ENCODE measurements at places on chromosomes 16 and 17. TPM values are rescaled to one million over a fixed set of nuclear protein-coding genes. Genes with fewer than 3 reads are reported as not detected.

Gene KRT39
- total RNA-seq, result not detected

Gene GRAPL
- 17.9 TPM for total RNA-seq

Gene C17orf78
- not detected for total RNA-seq

Gene NPIPB2
- 18.1 TPM for total RNA-seq

Gene SKA2
- 80.3 TPM for total RNA-seq

Gene SHCBP1
- total RNA-seq, result 33.0 TPM

Gene CRYBA1
- not detected for total RNA-seq

Gene HS3ST3B1
- 10.0 TPM for total RNA-seq

Gene MPV17L
- not detected for total RNA-seq

DNA sequence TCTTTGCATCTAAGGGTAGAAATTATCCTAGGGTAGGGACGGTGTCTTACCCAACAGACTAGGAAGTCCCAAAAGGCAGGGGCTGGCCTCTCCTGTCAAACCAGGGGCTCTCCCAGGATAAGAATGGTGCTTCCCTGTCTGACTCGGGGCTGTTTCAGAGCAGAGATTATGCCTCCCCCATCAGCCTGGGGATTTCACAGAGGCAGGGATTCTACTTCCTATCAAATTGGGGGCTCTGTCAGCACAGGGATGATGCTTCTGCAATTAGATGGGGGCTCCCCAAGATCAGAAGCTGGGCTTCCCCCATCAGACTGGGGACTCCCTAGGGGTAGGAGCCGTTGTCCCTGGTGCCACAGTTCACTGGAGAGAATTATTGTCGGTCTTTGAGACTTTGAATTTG is 2.3 kb downstream of the NXPH3 start:
- no peaks in the 10 kb centered on the region for H3K36me3 ChIP-seq
- H3K27me3 ChIP-seq, result peaks cover 38% of the 10 kb centered on the region
- no peak for DNase-seq
- peaks cover 3% of the 10 kb centered on the region for H3K4me1 ChIP-seq
- H3K27ac ChIP-seq, result no peak overlapping the region

DNA sequence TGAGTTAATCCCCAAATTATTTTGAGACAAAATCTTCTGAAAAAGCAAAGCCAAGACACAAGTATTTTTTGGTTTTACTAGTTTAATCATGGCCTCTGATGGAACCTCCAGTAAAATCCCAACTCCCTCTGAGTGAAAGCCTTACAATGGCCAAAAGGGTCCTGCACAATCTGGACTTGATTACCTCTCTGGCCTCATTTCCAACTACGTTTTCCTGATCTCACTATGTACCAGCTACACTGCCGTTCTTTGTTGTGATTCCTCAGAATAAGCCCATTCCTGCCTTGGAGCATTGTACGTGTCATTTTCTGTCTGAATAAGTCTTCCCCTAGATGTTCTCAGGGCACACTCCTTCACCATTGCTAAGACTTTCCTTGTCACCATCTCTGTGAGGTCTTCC is 37.3 kb downstream of the SPOP start:
- no peak for DNase-seq
- H3K27me3 ChIP-seq, result no peaks in the 10 kb centered on the region
- no peak overlapping the region for H3K4me3 ChIP-seq
- H3K4me1 ChIP-seq, result peaks cover 11% of the 10 kb centered on the region
- H3K36me3 ChIP-seq, result peaks cover 18% of the 10 kb centered on the region

DNA sequence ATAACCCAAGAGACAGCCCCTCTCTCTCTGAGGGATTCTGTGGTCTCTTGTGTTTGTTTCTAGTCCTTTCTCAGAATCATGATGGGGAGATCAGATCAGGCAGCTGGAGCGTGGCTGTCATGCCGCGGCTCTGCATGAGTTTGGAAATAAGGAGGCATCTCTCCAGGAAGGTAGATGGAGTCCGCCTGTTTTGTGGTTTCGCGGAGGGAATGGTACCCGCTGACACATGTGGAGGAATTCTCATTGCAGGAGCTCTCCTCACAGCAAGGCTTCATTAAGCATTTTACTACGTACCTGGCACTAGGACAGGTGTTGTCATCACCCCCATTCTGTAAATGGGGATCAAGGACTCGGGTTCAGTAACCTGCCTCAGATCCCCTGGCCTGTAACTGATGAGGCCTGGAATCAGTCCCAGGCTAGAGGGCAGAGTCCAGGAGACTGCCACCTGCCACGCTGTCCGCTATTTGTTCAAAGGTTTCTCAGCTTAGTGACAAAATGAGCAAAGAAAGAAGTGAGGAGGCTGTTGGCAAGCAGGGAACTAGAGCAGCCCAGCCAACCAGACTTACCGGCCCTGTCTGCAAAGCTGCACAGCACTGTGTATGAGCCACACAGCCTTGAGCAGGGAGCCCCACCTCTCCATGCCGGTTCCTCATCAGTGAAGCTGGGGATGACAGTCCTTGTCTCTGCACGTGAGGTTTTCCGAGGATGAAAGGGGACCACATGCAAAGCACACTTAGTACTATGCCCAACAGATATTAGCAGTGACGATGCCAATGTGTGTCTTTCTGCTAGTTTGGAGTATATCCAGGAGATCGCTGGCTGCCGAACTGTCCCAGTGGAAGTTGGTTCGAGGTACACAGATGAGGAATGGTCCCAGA is 11.0 kb downstream of the KDM8 start:
- H3K27me3 ChIP-seq, result no peaks in the 10 kb centered on the region
- no peak overlapping the region for H3K4me3 ChIP-seq
- no peak overlapping the region for H3K27ac ChIP-seq

- no peaks in the 10 kb centered on the region for H3K36me3 ChIP-seq
- H3K27me3 ChIP-seq, result peaks cover 17% of the 10 kb centered on the region
- no peaks in the 10 kb centered on the region for H3K4me1 ChIP-seq
- DNase-seq, result no peak
These were observed at the start of gene HYDIN for GRCh38 chr16:71230122-71230845. HYDIN (minus strand) TSS chr16:71230722; CDS start chr16:71186895, 43,827 bp downstream.

- peaks cover 23% of the 10 kb centered on the region for H3K27me3 ChIP-seq
- H3K27ac ChIP-seq, result peak overlapping the region; percentile 63
- H3K36me3 ChIP-seq, result peaks cover 16% of the 10 kb centered on the region
- H3K4me3 ChIP-seq, result peak overlapping the region; percentile 85
- DNase-seq, result peak; percentile 83
- H3K4me1 ChIP-seq, result peaks cover 21% of the 10 kb centered on the region
These were observed 14.4 kb upstream of the CA4 start for GRCh38 chr17:60135151-60135950.

GRCh38 chr17:38743556-38744171 is 4.5 kb downstream of the PCGF2 start:
- H3K4me1 ChIP-seq, result peaks cover 15% of the 10 kb centered on the region
- DNase-seq, result no peak
- no peak overlapping the region for H3K4me3 ChIP-seq
- H3K36me3 ChIP-seq, result no peaks in the 10 kb centered on the region
- peaks cover 22% of the 10 kb centered on the region for H3K27me3 ChIP-seq

DNA sequence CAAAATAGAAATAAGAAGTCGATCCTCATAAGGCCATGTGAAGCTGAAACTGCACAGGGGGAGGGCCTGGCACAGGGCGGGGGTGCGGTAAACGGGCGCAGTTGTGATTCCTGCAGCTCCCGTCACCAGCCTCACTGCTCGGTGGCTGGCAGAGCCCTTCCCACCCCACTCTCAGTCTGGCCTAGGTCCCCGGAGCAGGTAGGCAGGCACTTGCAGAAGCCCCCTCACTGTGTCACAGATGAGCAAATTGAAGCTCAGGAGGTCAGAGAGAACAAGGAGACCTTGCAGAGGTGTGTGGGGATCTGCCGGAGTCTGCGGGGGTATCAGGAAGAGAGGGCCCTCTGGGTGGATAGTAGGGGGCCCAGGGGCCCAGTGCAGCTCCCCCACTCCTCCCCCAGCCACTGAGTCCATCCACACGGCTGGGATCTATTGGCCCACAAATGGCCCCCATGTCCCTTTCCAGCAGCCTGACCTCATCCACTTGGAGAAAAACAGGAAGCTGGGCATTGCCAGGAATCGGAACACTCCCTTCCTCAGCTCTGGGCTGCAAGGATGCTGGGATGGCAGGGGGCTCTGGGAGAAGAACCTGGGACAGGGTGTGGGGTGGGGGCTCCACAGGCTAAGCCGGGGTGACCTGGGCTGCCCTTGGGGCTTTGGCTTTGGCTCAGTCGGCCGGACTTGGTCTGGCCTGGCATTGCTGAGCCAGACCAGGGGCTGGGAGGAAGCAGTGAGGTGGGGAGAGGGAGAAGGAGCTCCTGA is 21.4 kb upstream of the MAP3K14 start:
- no peak for DNase-seq
- H3K36me3 ChIP-seq, result no peaks in the 10 kb centered on the region
- peaks cover 13% of the 10 kb centered on the region for H3K4me1 ChIP-seq
- no peak overlapping the region for H3K4me3 ChIP-seq
- H3K27me3 ChIP-seq, result peaks cover 5% of the 10 kb centered on the region

GRCh38 chr16:54275956-54276355 is 10.6 kb downstream of the IRX3 start:
- H3K4me3 ChIP-seq, result no peak overlapping the region
- no peaks in the 10 kb centered on the region for H3K4me1 ChIP-seq
- no peaks in the 10 kb centered on the region for H3K36me3 ChIP-seq
- H3K27me3 ChIP-seq, result peaks cover 16% of the 10 kb centered on the region

GRCh38 chr17:45756266-45756991 is 27.7 kb upstream of the CRHR1 start:
- H3K36me3 ChIP-seq, result no peaks in the 10 kb centered on the region
- H3K4me3 ChIP-seq, result no peak overlapping the region
- no peak overlapping the region for H3K27ac ChIP-seq
- peaks cover 11% of the 10 kb centered on the region for H3K27me3 ChIP-seq
- peak; percentile 3 for DNase-seq
- no peaks in the 10 kb centered on the region for H3K4me1 ChIP-seq

DNA sequence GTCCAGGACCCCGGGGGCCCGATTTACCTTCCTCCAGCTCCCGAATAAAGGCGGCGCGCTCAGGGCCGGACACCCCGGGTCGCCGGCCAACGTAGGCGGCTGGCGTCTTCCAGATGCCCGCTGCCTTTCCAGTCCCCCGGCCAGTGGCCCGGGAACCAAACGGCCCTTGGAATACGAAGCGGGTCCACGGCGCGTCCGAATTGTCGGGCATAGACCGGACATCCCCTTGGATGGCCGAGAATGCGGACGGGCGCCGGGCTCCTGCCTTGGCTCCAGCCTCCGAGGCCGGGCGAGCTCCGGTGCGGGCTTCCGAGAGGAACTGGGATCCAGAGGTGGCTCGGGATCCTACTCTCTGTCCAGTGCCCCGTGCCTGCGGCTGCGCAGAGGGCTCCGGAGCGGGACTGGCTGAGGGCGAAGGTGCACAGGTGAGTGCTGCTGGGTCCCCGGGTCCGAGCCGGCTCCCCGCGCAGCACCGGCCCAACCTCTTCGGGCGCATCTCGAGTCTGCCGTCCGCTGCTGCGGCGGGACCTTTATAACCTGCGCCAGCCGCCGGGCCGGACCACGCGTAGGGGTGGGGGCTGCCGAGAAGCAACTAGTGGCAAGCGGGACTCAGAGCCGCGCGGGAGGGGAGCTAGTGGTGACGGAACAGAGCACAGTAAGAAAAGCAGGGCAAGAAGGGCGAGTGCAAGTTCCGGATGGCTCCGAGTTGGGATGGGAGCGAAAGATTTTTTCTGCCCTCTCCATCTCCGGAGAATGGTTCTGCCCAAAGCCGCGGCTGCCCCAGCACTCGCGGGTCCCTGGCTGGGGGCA is at the start of gene HAP1:
HAP1 (minus strand) TSS at position 505 of the 810 bp plus-strand sequence; CDS start at position 496, 9 bp downstream.
- peaks cover 13% of the 10 kb centered on the region for H3K4me1 ChIP-seq
- peak within 1 kb of the TSS; percentile 60 for H3K4me3 ChIP-seq
- no peak within 1 kb of the TSS for H3K27ac ChIP-seq
- H3K27me3 ChIP-seq, result peaks cover 68% of the 10 kb centered on the region

DNA sequence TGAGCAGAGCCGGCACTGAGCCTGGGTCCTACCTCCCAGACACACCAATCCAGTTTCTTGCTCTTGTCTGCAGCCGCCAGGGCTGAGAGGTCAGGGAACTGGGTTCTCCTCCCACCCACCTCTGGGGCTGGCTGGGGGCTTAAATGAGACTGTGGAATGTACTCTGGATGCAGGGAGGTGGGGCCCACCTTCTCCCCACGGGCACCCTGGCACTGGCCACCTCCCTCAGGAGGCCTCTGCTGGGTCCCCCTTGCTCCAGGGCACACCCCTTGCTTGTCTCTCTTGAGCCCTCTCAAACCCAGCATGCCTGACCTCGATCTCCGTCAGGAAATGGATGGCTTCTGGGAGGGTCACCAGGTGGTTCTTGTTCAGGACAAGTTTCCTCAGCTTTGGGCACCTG is 6.4 kb downstream of the FLII start:
- H3K4me3 ChIP-seq, result no peak overlapping the region
- no peak for DNase-seq
- no peak overlapping the region for H3K27ac ChIP-seq
- peaks cover 4% of the 10 kb centered on the region for H3K36me3 ChIP-seq

GRCh38 chr17:57481910-57482391 is 225.6 kb downstream of the MSI2 start:
- H3K36me3 ChIP-seq, result peaks cover 12% of the 10 kb centered on the region
- H3K27ac ChIP-seq, result no peak overlapping the region
- DNase-seq, result no peak
- H3K27me3 ChIP-seq, result no peaks in the 10 kb centered on the region
- peaks cover 58% of the 10 kb centered on the region for H3K4me1 ChIP-seq

DNA sequence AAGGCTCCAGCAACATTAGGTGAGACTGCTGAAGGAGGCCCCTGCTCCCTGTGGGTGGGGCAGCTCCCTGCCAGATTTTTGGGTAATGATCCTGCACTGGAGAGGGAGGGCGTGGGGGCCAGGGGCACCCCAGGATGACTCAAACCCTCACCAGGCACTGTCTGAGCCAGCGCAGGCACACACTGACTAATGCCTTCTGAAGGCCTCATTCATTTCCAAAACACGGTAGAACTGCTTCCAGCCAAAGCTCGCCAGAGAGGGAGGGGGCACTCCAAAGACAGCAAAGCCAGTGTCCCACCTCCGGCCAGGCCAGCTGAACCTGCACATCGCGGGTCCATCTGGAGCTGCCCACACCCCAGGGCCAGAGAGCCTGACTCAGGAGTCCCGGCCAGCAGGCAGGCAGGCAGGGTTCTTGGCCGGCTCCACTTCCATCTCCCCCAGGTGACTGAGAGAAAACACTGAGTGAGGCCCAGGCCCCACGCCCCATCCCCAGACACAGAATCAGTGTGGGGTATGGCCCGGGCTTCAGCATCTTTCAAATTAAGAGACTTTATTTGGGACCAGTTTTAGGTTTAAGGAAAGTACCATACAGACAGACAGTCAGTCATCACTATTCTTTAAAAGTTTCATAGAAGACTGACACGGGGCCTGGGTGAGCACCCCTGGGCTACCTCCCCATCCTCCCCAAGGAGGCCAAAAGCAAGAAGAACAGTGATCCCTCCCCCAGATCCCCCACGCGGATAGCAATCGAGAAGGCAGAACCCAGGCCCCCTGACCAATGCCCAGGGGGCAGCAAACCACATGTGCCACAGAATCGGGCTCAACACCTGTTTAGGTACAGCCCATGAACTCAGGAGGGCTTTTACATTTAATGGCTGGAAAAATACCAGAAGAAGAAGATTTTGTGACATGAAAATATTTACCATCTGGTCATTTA is 2.3 kb downstream of the PIEZO1 start:
- H3K27ac ChIP-seq, result peak overlapping the region; percentile 76
- H3K4me3 ChIP-seq, result peak overlapping the region; percentile 75
- no peaks in the 10 kb centered on the region for H3K27me3 ChIP-seq
- H3K4me1 ChIP-seq, result peaks cover 37% of the 10 kb centered on the region

GRCh38 chr16:58026139-58026704 is 668 bp downstream of the MMP15 start:
- peak; percentile 52 for DNase-seq
- H3K4me1 ChIP-seq, result peaks cover 9% of the 10 kb centered on the region
- H3K27ac ChIP-seq, result no peak overlapping the region
- no peaks in the 10 kb centered on the region for H3K36me3 ChIP-seq
- peaks cover 25% of the 10 kb centered on the region for H3K27me3 ChIP-seq
